M059J (cell line): ENCODE measurements at places on chromosomes 12 and 14.
A peak's percentile ranks its signal among the peaks of the same experiment; 100 is the strongest.

DNA sequence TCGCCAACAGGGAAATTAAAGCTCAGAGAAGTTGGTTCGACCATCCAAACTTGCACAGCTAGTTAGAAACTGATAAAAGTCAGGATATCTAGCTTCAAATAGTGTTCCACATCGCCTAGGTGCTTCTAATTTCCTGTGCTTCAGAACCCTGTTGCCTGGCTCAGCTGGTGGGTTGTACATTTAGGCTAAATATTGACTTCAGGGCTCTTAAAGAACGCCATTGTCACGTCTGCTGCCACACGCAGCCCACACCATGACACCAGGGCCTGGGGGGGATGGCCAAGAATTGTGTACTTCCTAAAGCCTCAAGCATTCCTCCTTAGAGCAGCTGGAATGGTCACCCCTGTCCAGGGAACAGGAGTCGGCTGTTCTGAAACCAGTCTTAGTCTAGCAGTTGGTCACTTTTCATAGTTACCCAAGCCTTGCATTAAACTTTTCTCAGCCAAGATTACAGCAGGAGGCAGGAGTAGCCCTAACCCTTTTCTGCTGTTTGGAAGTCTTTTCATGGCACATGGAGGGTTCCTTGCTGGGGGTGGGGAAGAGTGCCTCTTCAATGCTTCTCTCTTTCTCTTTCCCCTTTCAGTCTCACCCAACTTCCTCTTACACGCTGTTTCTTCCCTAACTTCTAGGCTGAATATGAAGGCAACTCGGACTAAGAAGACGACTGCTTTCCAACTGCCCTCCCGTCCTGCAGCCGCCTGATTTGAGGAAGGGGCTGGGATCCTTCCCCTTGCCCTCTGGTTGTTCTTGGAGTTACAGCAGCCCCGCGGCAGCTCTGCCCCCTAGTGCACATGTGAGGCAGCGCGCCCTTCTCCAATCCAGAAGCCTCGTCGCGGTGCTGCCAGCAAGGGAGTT is 17.1 kb downstream of the FOS start:
- peak; percentile 63 for DNase-seq

- peak; percentile 11 for DNase-seq
Measured at GRCh38 chr12:65810036-65810435, 14.2 kb upstream of the HMGA2 start.

DNA sequence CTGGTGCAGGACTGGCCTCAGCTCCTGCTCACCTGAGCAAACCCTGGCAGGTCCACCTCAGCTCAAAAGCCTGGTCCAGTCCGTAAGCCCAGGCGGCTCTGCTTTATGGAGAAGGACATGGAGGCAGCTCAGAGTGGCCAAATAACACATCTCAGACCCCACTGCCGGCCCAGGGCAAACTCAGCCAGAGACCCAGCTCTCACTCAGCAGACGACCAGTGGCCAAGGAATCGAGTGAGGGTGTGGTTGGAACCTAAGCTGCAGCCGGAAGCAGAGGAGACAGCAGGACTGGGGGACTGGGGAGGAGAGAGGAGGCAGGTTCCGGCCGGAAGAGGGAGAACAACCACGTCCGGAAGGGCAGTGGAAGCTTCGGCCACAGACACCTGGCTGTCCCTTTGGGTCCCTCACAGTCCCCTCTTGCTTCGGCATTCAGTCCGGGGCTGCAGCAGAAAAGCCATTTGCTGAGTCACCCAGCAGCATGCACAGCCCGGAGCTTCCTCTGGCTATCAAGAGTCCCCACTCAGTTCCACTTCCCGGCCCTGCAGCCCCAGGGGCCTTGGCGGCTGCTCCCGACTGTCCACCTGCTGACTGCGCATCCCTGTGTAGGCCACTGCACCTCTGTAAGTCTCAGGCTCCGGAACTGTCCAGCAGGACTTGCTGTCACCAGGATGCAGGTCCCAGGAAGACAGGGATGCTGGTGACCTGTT is 104.0 kb downstream of the CALM1 start:
- DNase-seq, result no peak

- DNase-seq, result no peak
Measured at GRCh38 chr14:95535226-95536021, 574 bp downstream of the GLRX5 start.

DNA sequence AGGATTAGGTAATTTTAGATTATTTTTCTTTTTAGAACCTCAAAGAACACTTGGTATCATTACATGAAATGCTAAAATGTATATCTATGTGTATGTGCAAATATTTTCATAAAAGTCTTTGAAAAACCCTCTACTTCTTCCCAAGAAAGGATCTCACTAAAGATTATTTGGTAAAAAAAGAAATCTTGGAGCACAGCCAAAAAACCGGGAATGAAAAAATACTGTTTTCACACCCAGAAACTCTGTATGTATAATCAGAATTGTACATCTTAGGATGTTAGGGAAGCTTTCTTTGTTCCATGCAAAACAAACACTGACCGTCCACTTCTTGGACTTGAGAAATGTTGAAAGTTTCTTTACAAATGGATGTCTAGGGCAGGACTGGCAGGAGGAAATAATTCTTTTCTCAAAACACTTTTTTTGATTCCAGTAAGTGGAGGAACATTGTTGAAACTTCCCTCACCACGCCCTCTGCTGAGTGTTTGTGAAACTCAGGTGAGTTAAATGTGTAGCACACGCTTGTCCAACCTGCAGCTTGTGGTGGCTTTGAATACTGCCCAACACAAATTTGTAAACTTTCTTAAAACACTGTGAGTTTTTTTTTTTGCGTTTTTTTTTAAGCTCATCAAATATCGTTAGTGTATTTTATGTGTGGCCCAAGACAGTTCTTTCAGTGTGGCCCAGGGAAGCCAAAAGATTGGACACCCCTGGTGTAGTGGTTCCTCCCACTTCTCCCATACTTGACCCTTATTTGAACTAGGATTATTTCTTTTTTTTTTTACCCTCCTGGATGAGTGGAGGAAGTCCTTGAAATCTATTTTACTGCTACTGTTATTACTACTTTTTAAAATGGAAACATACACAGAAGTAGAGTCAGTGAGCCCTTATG is 26.6 kb downstream of the FBXO34 start:
- no peak for DNase-seq

- no peak for DNase-seq
Measured at GRCh38 chr12:123070267-123071081, 80.4 kb downstream of the PITPNM2 start.

DNA sequence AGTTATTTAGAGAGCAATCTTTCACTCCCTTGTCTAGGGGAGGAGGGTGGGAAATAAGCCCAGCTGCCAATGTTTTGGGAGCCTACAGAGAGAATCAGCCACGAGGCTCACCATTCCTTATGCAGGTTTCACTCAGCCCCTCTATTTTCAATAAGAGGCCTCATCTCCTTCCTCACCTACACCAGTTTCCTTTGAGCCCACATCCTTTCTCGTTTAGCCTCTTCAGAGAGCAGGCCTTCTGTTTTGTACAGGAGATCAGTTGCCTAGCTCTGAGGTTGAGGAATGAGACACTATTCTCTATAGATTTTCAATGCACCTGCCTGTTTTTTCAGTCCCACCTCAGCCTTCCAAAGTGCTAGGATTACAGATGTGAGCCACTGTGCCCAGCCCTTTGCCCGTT is 17.9 kb downstream of the SNAPC1 start:
- no peak for DNase-seq

DNA sequence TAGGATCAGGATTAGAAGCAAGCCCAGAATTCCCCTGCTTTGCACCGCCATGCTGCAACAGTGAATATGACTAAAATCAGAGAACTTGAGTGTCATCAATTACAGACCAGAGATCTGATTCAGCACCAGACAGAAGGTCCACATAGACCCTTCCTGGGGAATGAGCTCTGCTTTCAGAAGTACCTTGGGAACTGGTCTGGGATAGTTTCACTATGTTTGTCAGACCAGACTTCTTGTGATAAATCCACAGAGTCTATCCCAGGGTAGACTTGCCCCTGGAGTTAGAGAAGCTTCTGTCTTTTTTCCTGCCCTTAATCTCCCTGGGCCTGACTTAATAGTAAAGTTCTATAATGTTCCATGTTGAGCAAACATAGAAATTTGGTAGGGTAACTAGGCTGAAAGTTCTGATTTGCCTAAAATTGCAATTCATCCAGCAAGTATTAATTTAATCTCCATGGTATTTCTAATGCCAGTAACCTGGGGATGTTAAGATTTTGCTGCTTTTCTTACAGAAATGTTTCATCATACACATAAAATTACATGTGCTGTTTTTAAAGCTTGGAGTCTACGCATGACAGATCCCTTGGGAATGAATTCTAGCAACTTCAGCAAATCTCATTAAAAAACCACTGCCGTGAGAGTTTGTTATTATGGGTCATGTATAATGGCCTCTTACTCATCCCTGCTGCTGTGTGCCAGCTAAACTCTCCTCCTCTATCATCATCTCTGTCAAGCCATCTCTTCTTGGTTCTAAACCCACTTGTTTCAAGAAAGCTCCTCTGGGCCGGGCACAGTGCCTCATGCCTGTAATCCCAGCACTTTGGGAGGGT is 61.3 kb upstream of the METAP2 start:
- DNase-seq, result peak; percentile 93

- no peak for DNase-seq
Measured at GRCh38 chr14:21184254-21184653, 28.4 kb upstream of the OR5AU1 start.

DNA sequence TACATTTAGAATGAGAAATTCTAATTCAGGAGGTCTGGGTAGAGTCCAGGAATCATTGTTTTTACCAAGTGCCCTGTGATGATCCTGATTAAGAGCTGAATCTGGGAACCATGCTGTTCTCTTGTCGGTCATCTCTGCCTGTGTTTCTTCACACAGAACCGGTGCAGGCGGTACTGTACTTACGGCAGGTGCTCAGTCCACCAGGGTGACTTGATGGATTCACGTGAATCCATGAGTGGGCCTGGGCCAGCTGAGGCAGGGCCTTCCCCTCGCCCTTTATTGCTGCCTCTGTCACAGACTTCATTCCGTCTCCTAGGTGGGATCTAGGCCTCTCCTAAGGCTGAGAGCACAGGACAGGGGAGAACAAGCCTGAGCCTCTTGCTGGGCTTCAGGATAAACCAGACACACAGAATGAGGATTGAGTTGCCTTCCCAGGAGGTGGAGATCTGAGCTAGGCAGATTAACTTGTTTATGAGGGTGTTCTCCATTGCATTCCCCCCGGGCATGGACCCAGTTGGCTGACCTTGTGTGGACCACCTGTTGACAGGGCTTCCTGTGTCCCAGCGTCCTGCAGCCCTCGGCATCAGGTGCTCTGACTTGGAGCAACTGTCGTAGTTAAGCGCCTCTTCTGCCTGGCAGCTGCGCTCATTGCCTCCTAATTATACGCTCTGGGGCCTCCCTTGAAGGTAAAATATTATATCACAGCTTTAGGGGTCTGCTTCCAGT is 42.1 kb downstream of the B4GALNT3 start:
- DNase-seq, result no peak

GRCh38 chr12:68119250-68119649 is 40.3 kb downstream of the IFNG start:
- no peak for DNase-seq

- DNase-seq, result no peak
Measured at GRCh38 chr14:104343690-104344640, 205.6 kb downstream of the KIF26A start.

GRCh38 chr12:14871886-14872285 is 13.8 kb downstream of the MGP start:
- DNase-seq, result no peak
